Lung microvascular endothelial cell (primary cell): ENCODE measurements at places on chromosomes 6 and 20. TPM values are rescaled to one million over a fixed set of nuclear protein-coding genes. Genes with fewer than 3 reads are reported as not detected.

GRCh38 chr20:52727740-52728456 is 244.3 kb upstream of the TSHZ2 start:
- DNase-seq, result no peak

DNA sequence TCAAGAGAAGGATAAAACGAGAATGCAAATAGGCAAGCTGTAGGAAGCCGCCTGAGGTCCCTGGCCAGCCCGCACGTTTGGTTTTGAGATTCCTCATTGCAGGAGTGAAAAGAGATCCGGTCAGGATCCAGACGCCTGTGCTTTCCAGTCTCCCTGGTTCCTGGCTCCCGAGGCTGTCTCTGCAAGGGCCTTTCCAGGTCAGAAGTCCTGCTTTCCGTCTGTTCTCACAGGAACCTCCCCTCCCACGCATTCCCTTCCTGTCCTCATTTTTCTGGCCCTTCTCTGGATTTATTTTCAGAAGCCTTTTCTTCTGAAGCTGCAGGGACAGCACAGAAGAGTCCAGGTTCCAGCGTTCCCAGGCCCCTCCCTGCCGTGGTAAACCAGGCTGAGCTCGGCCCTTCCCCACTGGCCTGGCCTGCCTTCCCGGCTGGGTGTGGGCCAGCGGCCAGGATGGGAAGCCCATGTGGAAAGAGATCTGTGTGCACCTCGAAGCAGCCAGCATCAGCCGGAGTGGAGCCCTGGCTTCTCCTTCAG is 54.0 kb downstream of the TMEM242 start:
- DNase-seq, result peak; percentile 86

GRCh38 chr20:10490706-10491105 is 55.6 kb downstream of the SLX4IP start:
- no peak for DNase-seq

DNA sequence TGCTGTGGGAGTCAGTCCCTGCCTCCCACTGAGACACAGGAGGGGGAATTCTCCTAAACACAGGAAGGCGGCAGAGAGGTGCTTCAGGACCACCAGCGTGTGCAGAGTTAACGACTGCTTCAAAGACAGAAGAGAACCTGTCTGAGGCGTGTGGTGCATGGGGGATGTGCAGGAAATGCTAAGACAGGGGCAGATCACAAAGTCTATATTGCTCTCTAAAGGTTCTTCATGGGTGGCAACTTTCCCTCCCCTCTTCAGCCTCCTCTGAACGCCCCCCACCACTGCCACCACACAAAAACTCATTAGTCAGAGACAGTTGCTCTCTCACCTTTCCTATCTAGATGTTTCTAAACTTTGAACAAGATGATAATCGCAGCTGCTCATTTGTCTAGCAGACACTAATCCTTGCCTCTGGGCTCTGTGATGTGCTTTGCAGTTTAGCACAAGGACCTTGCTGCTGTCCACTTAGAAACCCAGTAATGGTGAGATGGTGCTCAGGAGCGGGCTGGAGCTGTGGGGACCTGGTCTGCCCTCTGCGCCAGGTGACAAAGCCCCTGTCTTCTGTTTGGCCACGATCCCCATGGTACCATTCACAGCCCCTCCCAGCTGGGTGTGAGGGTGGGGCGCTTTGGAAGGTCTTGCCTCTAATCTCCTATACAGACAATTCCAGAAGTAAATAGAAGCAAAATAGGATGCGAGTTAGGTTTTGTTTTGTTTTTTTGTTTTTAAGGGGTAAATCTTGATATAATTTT is 219.6 kb downstream of the NRN1 start:
- no peak for DNase-seq

DNA sequence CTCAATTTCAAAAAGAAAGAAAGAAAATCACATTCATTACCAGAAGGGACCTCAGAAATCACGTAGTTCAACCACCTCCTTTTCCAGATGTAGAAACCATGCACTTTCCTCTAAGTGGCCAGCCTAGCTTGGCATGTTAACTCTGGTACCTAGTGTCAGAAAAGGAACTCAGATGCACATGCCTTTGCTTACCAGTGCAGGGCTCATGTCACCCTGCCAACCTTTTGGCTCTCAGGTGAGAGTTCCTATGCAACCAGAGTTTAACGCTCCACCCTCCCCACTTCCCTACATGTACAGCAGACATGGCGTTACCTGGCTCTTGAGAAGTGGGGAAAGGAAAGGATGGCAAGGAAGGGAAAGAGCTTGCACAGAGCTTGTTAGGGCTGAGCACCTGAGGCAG is 16.3 kb upstream of the IL17F start:
- no peak for DNase-seq

- DNase-seq, result no peak
These were observed 610.5 kb upstream of the MAN1A1 start for GRCh38 chr6:119960036-119960435.

DNA sequence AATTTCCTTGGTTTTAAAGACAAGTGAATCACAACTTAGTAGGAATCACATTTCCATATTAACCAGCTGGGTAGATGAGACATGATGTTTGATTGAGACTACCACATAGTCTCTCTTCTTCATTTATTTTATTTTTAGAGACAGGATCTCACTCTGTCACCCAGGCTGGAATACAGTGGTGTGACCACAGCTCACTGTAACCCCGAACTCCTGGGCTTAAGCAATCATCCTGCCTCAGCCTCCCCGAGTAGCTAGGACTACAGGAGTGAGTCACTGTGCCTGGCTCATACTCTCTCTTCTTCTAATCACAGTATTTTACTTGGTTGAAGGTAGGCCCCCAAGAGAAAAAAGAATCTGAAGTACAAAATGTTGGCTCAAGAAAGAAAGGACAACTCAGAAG is 80.2 kb upstream of the ASF1A start:
- no peak for DNase-seq

GRCh38 chr6:33702345-33702977 is 9.0 kb downstream of the UQCC2 start:
- DNase-seq, result peak; percentile 70

- DNase-seq, result no peak
These were observed 39.9 kb downstream of the MAP7 start for GRCh38 chr6:136510299-136510698.

GRCh38 chr6:63561288-63561687 is 11.0 kb upstream of the LOC128125822 start:
- DNase-seq, result no peak

GRCh38 chr20:62818592-62819493 is 2.0 kb downstream of the COL9A3 start:
- peak; percentile 67 for DNase-seq

DNA sequence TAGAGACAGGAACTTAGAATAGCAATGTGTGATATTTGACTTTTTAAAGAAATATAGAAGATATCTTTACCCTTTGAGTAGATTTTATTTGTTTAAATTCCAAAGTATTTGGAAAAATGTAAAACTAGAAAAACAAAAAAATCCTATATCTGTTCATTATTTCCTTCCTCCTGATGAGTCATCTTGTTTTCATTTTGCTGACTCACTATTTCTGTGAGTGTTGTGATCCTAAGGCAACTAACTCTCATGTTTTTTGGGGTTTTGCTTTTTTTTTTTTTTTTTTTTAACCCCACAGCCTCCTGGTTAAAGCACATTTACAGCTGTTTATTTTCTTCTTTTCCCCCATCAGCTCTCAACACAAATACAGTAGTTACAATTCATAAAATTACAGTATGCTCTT is 37.8 kb upstream of the THEMIS start:
- peak; percentile 76 for DNase-seq

GRCh38 chr6:132304891-132305305 is 96.4 kb downstream of the MOXD1 start:
- no peak for DNase-seq

DNA sequence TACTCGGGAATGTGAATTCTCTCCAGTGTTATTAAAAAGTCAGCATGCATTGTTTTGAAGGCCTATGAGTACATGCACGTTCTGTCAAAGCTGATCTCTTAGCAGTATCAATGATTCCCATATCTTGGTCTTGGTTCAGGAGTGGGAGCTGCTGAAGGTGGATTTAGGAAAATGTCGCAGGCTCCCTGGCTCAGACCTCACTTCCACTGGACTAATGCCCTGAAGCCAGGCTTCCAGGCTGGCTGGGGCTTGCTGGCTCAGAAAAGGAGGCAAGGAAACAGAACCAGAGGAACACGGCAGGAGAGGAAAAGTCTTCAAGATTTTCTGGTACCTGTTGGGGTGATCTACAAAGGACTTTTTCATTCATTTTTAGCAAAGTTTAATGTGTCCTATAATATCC is 81.6 kb downstream of the OLIG3 start:
- no peak for DNase-seq

- peak; percentile 78 for DNase-seq
These were observed 28.4 kb downstream of the PAQR8 start for GRCh38 chr6:52390361-52390727.

- DNase-seq, result no peak
These were observed 154.0 kb upstream of the MANEA start for GRCh38 chr6:95423331-95423730.

GRCh38 chr20:31523361-31524283 is 9.4 kb downstream of the HM13 start:
- DNase-seq, result peak; percentile 71

DNA sequence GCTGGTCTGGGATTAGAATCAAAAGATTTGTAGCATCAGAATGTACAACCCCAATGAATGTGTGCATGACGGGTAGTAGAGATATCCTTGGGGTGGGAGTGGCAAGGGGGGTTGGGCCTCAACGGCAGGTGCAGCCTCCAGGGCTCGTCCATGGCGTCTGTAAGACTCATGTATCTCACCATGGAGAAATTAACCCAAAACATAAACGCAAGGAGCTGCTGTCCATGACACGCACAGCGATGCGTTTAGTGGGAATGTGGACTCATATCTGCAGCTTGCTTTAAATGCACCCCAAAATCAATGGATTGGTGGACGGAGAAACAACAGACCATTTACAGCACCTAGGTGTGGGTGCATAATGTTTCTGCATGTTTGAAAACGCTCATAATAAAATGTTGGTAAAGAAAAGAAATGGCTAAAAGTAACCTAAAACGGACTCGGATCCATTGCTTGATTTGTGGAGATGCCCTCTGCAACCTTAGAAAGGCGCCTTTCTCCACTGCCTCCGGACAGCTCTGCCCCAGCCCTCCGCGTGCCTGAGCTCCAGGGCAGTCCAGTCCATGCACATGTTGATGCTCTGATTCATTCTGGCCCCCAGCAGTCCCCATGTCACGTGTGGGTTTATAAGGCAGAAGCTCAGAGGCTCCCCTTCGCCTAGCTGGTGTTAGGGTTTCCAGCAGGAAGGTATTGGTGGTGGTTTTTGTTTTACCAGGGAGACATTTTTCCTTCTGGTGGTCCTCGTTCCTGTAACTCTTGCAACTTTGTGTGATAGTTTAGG is 24.5 kb downstream of the PYGB start:
- DNase-seq, result no peak

DNA sequence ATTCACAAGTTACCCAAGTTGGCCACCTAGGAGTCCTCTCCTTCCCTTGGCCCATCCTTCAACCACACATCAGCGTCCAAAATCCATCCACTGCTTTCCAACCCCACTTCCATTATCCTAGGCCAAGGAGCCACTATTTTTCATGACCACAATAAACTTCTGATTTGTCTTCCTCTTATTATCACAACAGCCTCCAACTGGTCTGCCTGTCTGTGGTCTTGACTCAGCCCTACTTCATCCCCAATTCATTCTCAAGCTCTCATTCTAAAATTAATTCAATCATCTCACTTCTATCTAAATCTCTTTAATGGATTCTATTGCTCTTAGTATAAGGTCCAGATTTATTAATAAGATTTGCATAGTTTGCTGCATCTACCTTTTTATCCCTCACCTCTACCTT is 189.0 kb upstream of the PRDM1 start:
- no peak for DNase-seq

DNA sequence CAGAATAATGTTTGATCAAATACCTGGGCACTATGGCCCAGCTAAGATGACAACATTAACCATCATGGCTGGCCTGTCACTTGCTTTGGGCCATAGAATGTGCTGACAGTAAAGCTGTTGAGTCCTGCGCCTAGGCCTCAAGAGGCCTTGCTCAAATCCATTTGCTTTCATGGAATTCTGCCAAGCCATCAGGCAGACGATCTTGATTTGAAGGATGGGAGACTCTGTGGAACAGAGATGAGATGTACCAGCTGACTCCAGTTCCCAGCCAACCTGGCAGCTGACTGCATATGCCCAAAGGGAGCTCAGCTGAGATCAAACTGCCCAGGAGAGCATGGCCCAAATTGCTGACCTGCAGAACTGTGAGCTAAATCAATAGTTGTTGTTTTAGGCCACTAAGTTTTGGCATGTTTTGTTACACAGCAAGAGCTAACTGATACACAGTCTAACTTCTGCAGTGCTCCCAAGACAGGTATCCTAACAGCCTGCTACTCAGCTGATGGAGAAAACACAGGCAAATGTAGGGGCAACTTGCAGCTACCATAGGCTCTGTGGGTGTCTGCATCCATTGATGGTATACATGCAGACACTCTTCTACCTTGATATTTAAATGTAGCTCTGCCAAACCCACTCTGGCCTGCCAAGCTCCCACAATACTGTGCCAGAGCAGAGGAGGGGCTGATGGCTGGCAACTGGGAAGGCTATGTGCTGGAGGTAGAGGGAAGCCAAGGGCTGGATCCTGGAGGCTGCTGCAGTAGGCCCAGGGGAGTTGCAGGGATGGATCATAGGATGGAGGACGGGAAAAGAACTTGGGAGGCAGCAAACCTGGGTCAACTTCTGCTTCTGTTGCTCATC is 55.2 kb upstream of the RNF24 start:
- DNase-seq, result no peak

DNA sequence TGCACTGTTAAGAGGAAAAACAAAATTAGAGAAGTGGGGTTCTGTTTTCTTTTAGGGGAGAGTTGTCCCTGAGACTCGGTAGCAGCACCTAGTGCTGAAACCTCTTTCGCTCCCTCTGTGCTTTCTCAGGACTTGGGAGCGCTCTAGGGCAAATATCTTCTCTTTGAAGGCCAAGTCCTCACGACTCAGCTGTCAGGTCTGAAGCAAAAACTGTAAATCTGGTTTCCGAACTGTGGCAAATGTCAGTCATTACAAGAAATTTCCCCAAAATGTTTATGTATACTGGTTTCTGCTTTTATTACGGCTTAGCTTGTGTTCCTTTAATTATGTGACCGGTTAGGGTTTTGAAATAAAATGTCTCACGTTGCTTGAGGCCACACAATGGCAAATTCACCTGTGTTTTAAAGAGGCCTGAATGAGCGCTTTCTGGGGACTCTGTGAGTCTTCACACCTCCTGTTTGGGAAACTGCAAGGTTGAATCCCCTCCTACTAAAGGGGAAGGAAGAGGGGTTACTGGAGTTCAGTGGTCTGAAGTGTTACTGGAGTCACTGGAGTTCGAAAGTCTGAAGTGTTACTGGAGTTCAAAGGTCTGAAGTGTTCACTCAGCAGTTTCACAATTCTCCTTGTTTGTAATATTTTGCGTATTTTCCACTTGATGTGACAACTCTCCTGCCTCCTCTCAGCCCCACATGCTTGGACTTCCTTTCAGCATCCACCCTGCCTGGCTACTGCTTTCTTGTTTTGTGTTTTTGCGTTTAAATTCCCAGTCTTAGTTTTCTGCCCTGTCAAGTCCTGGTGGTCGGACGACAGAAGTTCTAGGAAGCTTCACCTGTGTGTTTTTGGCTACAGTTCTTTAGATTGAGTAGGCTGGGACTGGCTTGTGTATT is 1.6 kb downstream of the SMPDL3A start:
- no peak for DNase-seq

Gene SLC17A4
- not detected in 2 replicates for total RNA-seq

Gene IL17A
- not detected in 2 replicates for total RNA-seq

Gene CCND3
- 37.9 and 39.7 TPM in 2 replicates for total RNA-seq

Gene LIN28B
- not detected in 2 replicates for total RNA-seq

Gene SERPINB6
- total RNA-seq, result 79.0 and 112 TPM in 2 replicates

Gene SLC4A11
- total RNA-seq, result 5.2 and 23.8 TPM in 2 replicates

Gene SALL4
- total RNA-seq, result 0.20 and 0.22 TPM in 2 replicates

Gene PHACTR3
- 1.6 and 3.1 TPM in 2 replicates for total RNA-seq

Gene CCDC170
- under 0.01 TPM in 1 of 2 replicates, not detected in the other for total RNA-seq

Gene KCNQ5
- total RNA-seq, result under 0.01 TPM in 1 of 2 replicates, not detected in the other
